ENCODE measurements at places on chromosomes 1 and 21.

DNA sequence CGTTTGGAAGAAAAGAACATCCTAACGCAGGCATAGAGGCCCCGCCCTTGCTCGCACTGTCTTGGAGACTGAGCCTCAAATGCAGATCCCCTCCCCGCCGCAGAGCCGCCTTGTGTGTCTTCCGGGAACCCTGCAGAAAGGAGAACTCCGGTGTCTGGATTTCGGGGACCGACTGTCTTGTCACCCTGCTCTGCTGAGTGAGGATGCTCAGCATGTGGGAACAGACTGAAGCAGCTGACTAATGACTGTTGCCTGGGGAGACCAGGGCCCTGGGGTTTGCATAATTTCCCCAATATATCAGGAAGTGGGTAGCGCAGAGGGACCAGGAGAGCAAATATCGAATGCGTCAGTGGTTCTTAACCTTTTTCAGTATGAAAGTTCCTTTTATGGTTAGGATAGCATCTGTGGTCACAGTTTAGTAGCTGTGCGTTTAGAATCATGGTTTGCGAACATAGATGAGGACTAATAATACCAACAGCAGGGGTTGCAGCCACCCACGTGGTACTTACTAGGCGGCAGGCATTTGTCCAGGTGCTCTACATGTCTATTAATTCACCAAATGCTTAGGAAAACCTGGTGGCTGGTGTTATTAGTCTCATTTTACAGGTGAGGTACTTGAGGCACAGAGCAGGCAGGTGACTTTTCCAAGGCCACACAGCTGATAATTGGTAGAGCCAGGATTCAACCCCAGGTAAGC lies 14.3 kb downstream of the GPR137B start:
- peak; percentile 55 for DNase-seq

DNA sequence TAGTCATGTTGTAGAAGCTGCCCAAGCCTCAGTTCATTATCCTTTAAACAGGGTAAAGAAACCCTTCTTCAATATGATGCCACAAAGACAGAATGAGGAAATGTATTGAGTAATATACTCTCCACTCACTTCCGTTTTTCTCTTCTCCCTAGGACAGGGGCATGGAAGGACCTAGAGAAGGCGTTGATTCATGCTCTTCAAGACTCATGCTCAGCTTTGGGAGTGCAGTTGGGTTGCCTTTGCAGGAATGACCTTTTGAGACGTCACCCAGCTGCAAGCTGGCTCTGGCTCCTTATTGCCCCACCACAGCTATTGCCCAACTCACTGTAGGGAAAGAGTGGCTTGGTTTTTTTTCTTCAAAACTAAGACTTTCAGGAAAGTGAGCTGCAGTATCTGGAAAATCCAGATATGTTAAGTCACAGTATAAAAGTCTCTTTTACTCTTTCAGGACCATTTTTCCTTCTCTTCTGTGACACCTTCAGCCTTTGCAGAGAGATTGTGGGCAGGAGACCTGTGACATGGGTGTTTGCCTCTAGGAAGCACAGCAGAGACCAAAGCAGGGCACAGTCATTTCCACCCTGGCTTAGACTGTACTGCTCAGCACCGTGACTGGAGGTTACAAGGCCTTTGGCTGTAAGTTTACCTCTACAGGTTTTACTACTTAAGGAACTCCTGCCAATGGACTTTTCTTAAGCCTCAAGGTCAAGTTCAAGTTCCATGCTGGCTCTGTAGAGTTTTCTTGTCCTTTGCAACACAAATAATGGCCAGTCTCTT lies 39.5 kb downstream of the XCL2 start:
- DNase-seq, result peak; percentile 35

- peak; percentile 28 for DNase-seq
Measured at GRCh38 chr1:29584776-29585175, 348.5 kb downstream of the PTPRU start.

GRCh38 chr21:39307466-39307865 lies 6.0 kb downstream of the BRWD1 start:
- no peak for DNase-seq

- DNase-seq, result no peak
Measured at GRCh38 chr1:186577216-186577615, 103.0 kb downstream of the PTGS2 start.

GRCh38 chr1:165495858-165496205 lies 48.0 kb upstream of the LRRC52 start:
- DNase-seq, result no peak

DNA sequence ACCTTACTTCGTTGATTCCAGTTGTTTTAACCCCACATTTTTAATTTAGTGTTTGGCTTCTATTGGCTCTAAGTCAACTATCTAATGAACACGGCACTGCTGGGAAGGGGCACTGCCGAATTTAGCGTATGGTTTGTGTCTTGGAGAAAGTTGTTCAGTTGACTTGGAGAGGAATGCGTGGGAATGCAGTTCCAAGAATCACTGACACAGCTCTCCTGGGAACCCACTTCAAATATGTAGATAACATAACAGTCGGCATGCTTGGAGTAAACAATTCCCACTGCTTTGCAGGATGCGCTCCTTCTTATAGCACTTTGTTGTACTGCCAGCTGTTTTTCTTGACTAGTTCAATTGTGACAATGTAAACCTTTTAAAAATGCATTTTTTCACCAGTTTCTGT lies 104.3 kb downstream of the RYR2 start:
- DNase-seq, result peak; percentile 65

DNA sequence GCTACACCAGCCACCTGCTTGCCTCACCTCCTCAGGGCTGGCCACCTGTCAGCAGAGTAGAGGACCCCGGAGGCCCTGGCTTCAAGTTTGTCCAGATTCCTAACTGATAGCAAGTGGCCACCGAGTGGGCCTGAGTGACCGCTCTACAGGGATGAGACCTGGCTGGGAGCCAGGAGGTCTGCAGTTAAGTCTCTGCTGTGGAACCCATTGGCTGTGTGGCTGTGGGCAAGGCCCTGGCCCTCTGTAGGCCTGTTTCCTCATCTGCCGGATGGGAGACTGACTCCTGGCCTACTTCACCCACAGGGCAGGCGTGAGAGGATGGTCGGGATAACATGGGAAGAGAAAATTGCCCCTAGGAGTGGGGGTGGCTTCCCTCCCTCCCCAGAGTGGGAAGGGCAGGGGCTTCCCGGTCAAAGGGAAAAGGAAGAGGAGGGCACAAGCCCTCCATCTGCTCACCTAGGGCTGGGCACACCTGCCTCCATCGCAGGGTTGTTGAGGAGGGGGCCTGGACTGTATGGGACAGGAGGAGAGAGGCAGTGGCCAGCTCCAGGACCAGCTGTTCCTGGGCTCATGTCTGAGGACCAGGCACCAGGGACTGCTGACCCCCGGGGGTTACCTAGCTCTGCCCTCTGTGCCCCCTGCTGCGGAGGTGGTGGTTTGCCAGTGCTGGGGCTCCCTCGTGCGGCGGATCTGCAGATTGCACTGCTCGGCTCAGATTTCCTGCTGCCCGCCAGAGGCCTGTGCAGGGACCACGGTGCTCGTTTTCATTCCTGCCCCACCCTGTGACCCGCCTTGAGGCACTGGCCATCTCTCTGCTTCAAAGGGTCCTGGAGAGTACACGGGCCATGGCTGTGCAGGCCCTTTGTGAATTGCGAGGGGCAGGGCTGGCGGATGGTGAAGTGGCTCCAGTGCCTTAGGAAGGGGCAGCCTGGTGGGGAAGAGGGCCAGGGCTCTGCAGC lies 9.1 kb upstream of the MTFR1L start:
- DNase-seq, result peak; percentile 86

GRCh38 chr1:176752505-176752904 lies 289.5 kb downstream of the PAPPA2 start:
- no peak for DNase-seq

DNA sequence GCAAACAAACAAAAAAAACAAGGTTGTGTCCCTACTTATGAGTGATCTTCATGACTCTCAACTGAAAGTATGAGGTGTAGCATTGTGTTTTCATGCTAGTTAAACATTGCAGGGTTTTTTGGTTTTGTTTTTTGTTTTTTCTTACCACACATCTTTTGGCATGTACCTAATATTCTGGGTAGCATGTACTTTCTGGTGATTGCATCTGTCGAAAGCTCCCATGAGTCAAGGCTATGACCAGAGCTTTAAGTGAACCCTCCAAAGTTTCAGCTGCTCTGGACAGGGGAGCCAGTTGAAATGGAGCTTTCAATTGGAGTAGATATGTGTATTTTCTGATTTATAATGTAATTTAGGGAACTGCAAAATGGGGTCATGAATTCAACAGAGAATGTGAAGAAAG lies 115.5 kb downstream of the KCNK2 start:
- DNase-seq, result no peak

- DNase-seq, result no peak
Measured at GRCh38 chr1:26288311-26288941, 8.5 kb downstream of the SH3BGRL3 start.

DNA sequence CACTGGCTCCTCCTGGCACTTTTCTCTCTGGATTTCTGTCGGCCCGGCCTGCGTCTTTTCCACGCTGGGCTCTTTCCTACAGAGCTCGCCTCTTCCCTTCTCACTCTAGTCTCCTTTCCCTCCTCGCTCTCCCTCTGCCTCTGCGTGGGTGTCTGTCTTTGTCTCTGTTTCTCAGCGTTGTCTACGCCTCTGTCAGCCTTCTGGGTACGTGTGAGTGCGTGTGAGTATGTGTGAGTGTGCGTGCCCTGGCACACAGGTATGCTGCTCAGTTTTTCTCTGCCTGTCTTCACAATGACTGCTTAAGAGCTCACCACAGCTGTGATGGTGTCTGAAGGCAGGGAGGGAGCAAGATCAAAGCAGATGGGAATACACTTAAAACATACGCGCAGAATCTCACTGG lies 77.7 kb downstream of the KIRREL1 start:
- no peak for DNase-seq

GRCh38 chr1:23581219-23581618 lies 21.9 kb upstream of the ID3 start:
- DNase-seq, result no peak

- no peak for DNase-seq
Measured at GRCh38 chr21:27825035-27825434, 858.1 kb upstream of the ADAMTS5 start.

GRCh38 chr1:155893389-155894142 lies 17.6 kb downstream of the RIT1 start:
- DNase-seq, result no peak

- DNase-seq, result no peak
Measured at GRCh38 chr1:236759252-236759859, 35.7 kb upstream of the MTR start.

DNA sequence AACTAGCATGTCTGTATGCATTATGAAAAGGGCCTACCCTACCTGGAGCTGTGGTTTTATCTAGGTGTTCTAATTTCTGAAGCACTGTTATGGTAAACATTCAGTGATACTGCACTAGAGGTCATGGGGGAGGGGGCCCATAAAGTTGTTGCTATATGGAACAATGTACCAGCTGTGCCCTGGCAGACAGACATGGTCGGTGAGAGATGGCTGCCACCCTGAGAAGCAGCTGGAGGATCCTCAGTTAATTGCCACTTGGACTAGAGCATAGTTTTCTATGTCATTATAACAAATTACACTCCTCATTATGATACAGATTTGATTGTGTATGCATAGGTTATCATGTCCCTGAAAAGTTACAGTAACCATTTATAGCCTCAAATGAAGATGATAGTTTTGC lies 45.4 kb downstream of the ILDR2 start:
- no peak for DNase-seq

DNA sequence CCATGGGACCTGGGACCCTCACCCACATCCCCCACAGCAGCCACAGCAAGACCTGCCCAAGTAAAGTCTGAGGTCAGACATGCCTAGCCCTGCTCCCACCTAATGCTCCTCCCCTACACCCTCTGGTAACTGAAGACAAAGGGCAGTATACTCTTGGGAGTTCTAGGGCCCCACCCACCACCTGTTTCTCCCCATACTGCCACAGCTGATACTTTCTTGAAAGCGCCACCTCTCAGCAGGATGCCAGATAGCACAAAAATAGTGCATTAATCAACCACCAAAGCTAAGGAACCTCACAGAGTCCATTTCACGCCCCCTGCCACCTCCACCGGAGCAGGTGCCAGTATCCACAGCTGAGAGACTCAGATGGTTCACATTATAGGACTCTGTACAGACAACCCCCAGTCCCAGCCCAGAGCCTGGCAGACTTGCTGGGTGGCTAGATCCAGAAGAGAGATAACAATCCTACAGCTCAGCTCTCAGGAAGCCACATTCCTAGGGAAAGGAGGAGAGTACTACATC lies 238.1 kb downstream of the LRRC40 start:
- DNase-seq, result no peak

- peak; percentile 76 for DNase-seq
Measured at GRCh38 chr1:174999936-175000696, at the start of gene CACYBP. TSS of gene CACYBP (plus strand) at chr1:174999947. CDS start at chr1:175000181, 234 bp downstream.

GRCh38 chr1:53401813-53402745 lies 57.1 kb upstream of the DMRTB1 start:
- no peak for DNase-seq

DNA sequence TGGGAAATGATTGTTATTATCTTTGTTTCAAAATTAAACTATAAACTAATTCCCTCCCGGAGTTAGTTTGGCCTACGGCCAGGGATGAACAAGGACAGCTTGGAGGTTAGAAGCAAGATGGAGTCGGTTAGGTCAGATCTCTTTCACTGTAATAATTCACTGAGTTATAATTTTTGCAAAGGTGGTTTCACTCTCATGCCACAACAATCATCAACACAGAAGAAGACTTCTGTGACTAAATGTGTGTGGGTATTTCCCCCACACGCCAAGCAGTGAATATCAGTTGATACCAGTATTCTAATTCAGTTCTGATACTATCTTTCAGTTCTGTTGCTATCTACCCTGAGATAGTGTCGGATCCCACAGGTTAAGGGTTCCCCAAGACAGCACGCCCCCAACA lies 215.1 kb downstream of the S1PR1 start:
- DNase-seq, result no peak

- no peak for DNase-seq
Measured at GRCh38 chr1:20095564-20096434, 23.5 kb downstream of the PLA2G2D start.

DNA sequence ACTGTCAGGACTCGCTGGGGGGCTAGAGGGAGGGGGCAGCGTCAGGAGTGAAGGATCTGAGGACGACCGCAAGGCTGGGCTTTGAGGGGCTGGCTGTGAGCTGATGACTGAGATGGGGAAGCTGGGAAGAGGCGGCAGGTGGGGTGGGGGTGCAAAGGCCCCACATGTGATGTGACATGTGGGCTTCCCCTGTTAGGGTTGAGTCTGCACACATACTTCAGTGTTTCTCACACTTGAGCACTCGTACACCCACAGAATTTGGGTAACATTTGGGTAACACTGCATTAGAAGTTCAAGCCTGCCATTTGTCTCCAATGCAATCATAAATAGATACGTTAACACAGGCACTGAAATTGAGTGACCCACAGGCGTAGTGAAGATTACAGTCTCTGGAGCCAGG lies 16.2 kb downstream of the COL16A1 start:
- no peak for DNase-seq

DNA sequence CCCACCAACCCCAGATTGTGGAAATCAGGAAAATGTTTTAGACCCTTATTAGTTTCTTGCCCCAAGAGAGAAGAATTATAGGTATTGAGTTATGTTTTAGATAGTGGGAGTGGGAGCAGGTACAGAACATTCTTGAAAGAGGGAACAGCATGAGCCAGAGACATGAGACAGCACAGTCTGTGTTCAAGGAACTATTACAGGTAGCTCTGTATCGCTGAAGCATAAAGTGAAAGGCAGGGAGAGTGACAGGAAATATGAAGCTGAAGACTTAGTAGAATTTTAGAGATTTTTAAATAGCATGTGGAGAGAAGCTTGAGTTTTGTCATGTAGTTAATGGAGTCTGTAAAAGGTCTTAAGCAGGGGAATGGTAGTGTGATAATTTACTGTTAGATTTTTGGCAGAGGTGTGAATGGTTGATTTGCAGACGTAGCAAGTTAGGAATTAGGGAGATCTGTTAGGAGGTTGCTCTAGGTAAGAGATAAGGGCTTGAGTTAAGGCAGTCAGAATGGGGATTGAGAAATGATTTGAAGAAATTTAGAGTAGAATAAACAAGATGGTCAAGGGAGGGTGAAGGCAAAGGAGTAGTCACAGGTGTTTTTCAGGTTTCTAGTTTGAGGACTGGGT lies 11.6 kb downstream of the SUCO start:
- DNase-seq, result no peak
